Epithelial cell of proximal tubule (primary cell): ENCODE measurements at places on chromosomes 2 and 18.
A peak's percentile ranks its signal among the peaks of the same experiment; 100 is the strongest.

DNA sequence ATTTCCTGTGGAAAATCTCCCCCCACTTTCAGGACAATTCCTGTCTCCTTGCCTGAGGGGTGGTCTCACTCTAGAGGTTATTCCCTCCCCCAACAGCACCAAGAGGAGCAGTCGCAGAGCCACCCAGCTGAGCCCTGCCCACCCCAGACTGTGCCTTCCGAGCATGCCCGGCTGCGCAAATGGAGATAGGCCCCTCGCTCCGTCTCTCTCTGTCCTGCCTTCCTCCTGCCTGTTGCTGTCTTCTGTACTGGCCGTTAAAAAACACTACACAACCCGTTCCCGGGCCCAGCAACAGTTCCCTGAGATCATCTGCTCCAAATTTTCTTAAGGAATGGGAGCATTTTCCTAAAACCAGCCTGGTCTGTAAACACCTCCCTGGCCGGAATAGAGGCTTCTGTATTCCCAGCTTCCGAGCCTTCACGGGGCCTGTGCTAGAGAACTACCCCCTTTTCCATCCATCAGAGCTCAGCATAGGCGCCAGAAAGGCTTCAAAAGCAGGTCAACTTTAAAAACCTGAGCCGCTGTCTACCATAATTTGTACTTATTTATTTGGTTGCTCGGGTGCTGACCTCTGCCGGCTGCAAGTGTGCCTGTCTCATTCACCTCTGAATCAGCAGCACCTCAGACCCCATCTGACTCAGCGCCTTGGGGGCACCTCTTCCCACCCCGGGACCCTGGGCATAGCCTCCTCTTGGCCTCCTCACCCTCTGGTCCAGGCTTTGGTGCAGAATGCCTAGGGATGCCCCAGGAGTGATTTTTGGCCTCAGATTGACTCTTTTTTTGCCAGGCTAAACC, 159.4 kb downstream of the PXDN start:
- no peak for DNase-seq

GRCh38 chr2:152504618-152505017, 169.6 kb downstream of the FMNL2 start:
- DNase-seq = no peak

DNA sequence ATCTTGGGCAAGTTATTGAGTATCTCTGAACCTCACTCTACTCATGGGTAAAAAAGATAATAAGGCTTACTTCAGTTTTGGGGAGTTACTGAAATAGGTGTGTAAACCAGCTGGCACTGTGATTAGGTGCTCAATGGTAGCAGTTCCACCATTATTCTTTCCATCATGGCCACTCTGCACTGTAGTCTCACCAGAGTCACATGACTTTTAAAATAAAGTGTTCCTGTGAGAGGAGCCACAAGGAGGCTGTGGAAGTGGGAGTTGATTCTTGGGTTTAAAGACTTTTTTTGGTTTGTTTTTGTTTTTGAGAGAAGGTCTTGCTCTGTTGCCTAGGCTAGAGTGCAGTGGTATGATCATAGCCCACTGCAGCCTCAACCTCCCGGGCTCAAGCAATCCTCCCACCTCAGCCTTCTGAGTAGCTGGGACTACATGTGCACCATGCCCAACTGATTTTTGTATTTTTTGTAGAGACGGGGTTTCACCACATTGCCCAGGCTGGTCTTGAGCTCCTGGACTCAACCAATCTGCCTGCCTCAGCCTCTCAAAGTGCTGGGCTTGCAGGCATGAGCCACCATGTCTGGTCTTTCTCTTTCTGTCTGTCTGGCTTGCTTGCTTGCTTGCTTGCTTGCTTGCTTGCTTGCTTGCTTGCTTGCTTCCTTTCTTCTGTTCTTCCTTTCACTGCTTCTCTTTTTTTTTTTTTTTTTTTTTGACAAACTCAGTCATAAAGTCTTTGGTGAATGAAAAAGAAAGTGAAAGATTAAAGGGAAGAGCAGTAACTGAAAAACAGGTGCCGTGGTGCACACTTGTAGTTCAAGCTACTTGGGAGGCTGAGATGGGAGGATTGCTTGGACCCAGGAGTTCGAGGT, 21.2 kb upstream of the ACVR1 start:
- DNase-seq = no peak

GRCh38 chr2:188051706-188052105, 240.0 kb upstream of the GULP1 start:
- DNase-seq = no peak

- no peak for DNase-seq
These were observed 1.3 kb downstream of the HS6ST1 start for GRCh38 chr2:128317181-128317898.

- DNase-seq = peak; percentile 99
These were observed 35.5 kb upstream of the SLC35F5 start for GRCh38 chr2:113791697-113792590.

GRCh38 chr2:118530976-118531375, 316.5 kb downstream of the EN1 start:
- no peak for DNase-seq

GRCh38 chr2:26067980-26068507, 34.2 kb downstream of the RAB10 start:
- DNase-seq = no peak

- DNase-seq = no peak
These were observed 611.7 kb downstream of the TSN start for GRCh38 chr2:122366969-122367645.

- DNase-seq = no peak
These were observed 61.2 kb downstream of the CCDC85A start for GRCh38 chr2:56244911-56245530.
